Esophagus squamous epithelium (tissue), 5 donors: ENCODE measurements at places on chromosomes 5 and 9. TPM values are rescaled to one million over a fixed set of nuclear protein-coding genes. Genes with fewer than 3 reads are reported as not detected.

The TAF11L11 gene
- not detected for total RNA-seq

- DNase-seq: no peak
These were observed 351.2 kb downstream of the RAB3C start for GRCh38 chr5:58933891-58934628.

DNA sequence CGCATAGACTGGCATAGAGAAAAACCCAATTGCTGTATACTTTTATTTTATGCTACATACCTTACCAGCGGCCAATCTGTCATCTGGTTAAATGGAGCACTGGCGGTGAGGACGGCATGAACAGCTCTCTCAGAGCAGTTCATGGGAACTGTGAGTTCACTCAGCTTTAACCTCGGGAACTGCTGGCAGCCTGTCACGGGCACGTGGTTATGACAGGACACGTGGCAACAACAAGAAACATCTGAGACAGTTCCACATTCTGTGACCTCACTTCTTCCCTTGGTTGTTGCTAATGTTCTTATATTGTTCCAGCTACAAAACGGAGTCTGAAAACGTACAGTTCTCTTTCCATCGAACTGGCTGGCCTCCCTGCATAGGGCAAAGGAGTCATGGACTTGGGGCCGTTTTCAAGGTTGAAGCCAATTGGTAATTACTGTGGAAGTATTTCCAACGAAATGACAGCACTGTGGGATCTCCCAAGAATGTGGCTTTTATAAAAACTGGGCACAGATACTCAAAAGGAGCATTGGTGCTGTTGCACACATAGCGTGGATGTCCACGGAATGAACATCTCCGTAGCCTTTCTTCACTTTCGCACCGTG lies 246.3 kb upstream of the DAP start:
- no peak for DNase-seq

The DMRT2 gene
- 0.99 TPM for total RNA-seq

The SPATA31D4 gene
- not detected for total RNA-seq

- DNase-seq: no peak
These were observed 113.3 kb downstream of the MAPKAP1 start for GRCh38 chr9:125593581-125594222.

DNA sequence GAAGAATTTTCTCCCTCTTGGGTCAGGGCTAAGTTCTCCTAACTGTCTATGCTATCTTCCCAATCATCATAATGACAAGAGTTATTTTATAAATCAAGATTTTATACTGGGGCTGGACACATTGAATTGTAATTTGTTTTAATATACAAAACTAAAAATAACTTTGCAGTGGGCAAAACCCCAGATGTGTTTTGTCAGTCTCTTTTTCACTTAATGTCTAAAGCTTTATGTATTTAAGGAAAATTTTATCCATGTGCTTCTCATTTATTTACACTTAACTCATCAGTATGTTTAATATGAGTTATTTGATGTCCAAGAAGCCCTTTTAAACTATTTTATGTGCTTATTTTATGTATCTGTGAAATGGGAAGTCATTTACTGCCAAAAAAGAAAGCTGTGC lies 362.8 kb upstream of the ADAMTSL1 start:
- DNase-seq: no peak

- DNase-seq: no peak
These were observed 47.0 kb upstream of the EGFLAM start for GRCh38 chr5:38211354-38211710.

The MARCOL gene
- total RNA-seq: not detected
